Caco-2 (cell line): ENCODE measurements at places on chromosomes 13 and 19. TPM values are rescaled to one million over a fixed set of nuclear protein-coding genes. Genes with fewer than 3 reads are reported as not detected.

The CFAP97D2 gene
- not detected in 2 replicates for total RNA-seq

The ADGRL1 gene
- total RNA-seq = 16.9 and 17.6 TPM in 2 replicates

The ZNF865 gene
- total RNA-seq = 13.2 and 14.5 TPM in 2 replicates

DNA sequence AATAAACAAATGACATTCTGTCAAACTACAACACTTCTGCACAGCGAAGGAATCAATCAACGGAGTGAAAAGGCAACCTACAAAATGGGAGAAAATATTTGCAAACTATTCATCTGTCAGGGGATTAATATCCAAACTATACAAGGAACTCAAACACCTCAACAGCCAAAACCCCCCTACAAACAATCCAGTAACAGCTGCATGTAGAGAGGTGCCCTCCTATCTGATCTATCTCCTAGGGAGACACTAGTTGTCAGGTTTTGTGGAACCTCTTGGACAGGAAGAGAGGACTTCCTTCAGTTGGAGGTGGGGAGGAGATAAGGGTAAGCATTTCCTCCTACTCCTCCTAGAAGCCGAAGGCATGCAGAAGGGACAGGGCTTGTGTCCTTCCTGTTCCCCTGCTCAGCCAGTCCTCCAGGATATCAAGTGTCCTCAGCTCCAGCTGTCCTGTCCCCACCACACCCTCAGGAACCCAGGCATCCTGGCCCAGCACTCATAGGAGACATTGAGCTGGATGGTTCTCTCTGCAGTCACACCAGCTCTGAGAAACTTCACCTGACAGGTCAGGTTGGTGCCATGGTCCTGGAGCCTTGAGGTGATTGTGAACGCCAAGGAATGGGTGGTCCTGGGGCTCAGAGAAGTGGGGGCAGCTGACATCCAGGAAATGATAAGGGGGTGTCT is 9.8 kb upstream of the SIGLEC8 start:
- no peak for DNase-seq
- H3K27ac ChIP-seq = no peak overlapping the region

GRCh38 chr19:40700083-40700482 is 9.6 kb upstream of the NUMBL start:
- H3K27me3 ChIP-seq = no peaks in the 10 kb centered on the region
- H3K36me3 ChIP-seq = peaks cover 7% of the 10 kb centered on the region
- no peaks in the 10 kb centered on the region for H3K4me1 ChIP-seq

DNA sequence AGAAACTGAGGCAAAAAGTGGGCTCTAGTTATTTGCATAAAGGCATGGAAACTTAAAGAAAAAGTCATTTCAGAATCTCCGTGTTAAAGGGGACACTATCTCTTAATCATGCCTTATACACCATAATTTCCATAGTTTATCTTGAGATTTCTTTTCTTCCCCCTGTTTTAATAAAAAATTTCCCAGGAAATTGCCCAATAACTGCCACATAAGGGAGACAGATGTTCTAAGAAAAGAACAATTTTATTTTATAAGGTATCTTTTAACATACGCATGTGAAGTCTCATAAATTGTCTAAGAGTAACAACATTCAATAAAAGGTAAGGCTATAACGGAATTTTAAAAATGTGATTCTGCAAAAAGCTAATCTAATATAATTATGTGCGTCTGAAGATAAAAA is 371.3 kb downstream of the IRS2 start:
- H3K4me1 ChIP-seq = no peaks in the 10 kb centered on the region
- H3K36me3 ChIP-seq = no peaks in the 10 kb centered on the region
- no peak for DNase-seq
- H3K4me3 ChIP-seq = no peak overlapping the region
- no peaks in the 10 kb centered on the region for H3K27me3 ChIP-seq

DNA sequence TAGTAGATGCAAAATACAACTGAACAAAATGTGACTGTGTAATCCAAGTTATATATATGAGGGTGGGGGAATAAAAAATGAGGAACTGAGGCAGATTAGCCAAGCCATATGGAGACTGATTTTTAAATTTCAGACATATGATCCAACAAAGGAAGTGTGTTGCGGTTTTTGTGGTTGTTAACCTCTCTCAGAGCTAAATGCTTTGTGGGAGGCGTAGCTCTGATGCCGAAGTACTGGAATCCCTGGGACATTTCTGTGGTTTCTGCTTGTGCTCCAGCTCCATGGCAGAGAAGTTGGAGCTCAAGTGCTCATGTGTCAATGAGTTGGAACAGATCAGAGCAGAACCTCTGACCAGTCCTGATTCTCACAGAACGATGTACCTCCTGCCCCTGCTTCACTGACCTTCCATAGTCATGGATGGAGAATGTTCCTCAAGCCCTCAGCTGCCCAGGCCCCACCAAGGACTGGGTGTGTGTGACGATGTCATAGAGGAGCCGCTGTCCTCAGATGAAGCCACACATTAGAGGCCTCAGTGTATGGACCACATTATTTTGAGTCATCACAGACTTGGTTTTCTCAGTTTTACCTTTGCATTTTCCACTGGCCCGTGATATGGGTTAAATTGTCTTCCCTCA is 107.6 kb downstream of the SOX1 start:
- no peak overlapping the region for H3K4me3 ChIP-seq
- H3K27ac ChIP-seq = no peak overlapping the region
- H3K36me3 ChIP-seq = no peaks in the 10 kb centered on the region
- H3K4me1 ChIP-seq = no peaks in the 10 kb centered on the region
- DNase-seq = no peak
- H3K27me3 ChIP-seq = no peaks in the 10 kb centered on the region
